Forelimb muscle (tissue), 1 donor: ENCODE measurements at places on chromosomes 13 and 19.

GRCh38 chr19:54333586-54334298, 5.2 kb downstream of the LILRA4 start:
- no peak for DNase-seq

- no peak for DNase-seq
Measured at GRCh38 chr13:101529422-101529821, 76.9 kb downstream of the ITGBL1 start.

GRCh38 chr19:13146763-13147563, 3.2 kb downstream of the STX10 start:
- no peak for DNase-seq

DNA sequence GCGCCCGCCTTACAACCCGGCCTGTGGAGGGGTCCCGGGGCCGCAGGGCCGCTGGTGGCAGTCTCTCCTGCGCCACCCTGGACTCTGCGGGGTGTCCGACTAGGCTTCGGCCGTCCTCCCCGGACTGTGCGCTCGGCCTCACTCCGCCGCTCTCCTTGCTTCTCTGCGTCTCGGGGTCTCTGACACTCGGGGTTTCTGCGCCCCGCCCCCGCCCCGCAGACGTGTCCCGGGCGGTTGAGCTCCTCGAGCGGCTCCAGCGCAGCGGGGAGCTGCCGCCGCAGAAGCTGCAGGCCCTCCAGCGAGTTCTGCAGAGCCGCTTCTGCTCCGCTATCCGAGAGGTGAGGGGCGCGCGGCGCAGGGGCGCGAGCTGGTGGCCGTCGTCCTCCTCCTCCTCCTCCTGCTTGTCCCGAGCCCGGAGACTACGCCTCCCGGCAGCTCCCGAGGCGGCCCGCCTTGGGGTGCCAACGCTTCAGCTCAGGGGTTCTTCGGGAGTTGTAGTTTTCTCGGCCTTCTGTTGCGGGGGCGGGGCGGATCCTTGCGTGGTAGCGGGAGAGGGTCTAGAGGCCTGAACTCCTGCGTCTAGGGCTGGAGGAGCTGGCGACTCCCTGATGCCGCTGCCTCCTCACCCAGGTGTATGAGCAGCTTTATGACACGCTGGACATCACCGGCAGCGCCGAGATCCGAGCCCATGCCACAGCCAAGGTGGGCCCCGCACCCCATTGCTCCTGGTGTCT, 627 bp downstream of the LIN7B start:
- DNase-seq, result no peak

DNA sequence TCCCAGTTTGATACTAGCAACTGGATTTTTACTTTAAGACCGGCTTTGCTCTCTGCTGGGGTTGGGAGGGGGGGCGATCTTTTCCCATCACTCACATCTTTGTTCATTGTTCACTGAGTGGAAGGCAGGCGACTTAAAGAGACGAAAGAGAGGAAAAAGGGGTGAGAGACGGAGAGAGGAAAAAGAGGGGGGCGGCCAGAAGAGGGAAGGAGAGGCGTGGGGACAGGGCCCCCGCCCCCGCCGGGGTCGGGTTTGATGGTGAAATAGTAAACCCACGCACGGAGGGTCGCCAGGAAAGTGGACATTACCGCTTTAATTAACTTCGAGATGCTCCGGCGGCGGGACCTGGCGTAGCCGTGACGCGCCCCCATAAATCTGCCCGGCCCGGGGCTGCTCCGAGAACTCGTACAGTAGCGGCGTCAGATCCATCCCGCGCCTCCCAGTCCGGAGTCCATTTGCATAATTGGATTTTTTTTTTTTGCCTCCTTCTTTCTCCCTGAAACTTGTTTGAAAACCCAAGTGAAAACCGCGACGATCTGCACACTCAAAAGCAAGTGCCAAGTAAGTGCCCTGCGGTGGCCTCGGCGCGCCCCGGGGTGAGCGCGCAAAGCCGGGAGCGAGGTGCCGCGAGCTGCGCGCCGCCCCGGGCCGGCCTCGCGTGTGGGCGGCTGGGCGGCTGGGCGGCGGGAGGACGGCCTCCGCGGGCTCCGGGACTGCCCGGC, 143.9 kb upstream of the ZNF536 start:
- DNase-seq, result no peak

DNA sequence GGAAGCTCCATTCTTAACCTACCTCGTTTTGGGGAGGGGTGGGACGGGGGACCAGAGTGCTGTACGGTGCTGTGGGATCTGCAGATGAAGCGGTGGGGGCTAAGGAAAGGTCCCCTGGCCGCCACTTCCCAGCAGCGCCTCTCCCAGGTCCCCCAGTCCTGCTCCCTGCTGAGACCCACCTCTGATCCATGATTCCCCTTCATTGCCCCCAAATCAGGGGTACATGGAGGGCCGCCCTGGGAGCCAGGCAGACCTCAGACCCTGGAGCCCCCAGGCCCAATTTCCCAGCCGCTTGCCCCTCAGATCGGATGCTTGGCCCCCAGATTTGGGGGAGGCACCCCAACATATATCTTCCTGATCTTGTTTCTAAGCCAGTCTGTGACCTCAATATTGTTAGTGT, 3.8 kb upstream of the FAM98C start:
- DNase-seq, result no peak

- no peak for DNase-seq
Measured at GRCh38 chr13:41701676-41702075, 244.3 kb downstream of the RGCC start.

DNA sequence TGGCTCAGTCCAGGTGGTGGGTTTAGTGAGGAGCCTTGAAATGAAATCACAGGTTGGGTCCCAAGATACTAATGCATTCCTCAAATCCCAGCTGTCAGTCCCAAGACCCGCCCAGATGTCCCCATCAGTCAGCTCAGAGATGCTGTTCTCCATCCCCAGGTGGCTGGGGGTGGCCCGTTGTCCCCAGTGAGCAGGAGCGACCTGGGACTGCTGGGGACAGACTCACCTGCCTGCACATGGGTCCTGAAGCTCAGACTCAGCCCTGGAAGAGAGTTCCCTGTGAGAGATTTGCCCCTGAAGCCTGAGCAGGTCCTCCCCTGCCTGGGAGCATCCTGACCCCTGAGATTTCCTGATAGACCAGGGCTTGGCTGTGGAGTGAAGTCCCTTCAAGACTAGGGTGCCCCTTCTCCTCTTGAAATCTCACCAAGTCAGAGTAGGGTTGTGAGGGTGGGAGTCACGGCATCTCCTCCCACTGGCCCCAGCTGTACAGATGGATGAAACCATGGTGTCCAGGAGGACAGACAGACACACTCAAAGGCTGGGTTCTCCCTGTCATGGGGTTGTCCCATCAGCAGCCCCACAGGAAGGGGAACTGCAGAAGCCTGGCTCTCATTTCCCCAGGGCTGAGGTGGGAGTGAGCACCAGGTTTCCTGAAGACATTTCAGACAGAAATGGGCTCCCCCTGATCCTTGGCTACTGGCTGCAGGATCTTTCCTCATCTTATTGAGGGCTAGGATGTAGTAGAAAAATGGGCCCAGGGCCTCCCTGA, 14.4 kb downstream of the LILRA5 start:
- DNase-seq, result no peak

- no peak for DNase-seq
Measured at GRCh38 chr19:5059213-5059574, 90.3 kb downstream of the KDM4B start.

- DNase-seq, result no peak
Measured at GRCh38 chr13:41658057-41658661, 200.8 kb downstream of the RGCC start.

- DNase-seq, result no peak
Measured at GRCh38 chr13:44680746-44681355, 104.7 kb upstream of the TSC22D1 start.

DNA sequence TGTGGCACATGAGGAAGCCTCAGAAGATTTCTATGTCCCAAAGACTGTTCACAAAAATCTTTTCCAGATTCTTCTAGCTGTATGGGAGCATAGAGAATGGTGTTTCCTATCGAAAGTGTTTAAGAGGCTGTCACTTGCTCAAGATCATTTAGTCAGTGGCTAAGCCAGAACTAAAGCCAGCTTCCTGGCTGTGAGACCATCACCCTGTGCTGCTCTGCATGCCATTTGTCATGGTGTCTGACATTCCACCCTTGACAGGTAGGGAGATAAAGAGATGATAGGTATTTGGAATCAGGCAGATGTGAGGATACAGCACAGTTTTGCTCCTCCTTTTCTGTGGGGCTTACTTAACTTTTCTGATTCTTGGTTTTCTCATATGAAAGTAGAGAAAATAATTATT, 177.3 kb downstream of the DNAJC15 start:
- DNase-seq, result no peak

DNA sequence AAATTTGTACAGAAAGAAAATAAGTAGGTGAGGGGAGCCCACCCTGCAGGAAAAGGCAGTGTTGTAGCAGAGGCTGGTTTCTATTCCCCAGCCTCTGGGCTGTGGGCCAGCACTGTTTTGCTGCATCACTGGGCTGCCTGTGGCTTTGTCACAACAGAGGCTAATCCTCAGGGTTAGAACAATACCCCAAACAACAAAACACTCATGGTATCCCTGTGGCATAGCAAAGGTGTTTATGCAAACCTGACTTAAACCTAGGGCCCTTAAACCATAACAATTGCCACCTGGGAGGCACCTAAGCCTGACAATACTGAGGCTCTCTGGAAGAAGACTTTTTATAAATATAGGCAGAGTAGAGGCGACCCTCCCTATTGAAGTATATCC, 314.7 kb downstream of the OLFM4 start:
- DNase-seq, result no peak

DNA sequence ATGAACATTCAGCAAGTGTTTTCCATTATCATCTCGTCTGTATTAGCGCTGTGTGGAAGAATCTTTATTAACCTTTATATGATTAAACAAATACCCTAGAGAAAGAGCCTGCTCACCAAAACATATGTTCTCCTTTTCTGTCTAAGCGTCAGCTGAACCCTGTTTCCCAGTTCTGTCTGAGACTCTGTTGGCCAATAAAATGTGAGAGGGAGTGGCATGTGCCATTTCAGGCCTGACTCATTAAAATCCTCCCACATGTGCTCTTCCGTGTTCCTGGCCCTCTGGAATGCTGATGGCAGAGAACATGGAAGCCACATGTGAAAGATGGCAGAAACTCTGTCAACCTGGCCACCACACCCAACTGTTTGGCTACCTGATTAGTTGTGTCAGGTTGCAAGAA, 181.9 kb upstream of the EDNRB start:
- DNase-seq, result no peak

GRCh38 chr13:88648598-88649373, 977.6 kb downstream of the SLITRK5 start:
- DNase-seq, result no peak

- DNase-seq, result no peak
Measured at GRCh38 chr19:44748426-44749254, at the start of gene BCL3. TSS of gene BCL3 (plus strand) at chr19:44748708. CDS start at chr19:44748791, 83 bp downstream.

DNA sequence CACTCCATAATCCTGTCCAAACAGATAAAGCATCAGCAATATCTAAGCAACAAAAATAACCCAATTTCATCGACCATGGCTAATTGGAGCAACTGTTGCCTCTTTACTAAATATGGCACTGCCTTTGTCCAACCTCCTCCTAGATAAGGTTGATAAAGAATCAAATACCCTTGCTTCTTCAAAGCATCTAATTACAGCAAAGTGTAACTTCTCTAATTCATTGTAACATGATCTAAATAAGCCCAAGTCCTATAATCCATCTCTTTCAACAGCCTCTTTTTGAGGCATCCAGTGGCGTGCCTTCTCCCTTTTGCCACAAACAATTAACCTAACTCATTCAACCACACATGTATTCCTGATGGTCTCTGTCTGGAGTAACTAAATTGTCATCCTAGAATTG, 81.7 kb upstream of the KLHL1 start:
- no peak for DNase-seq

DNA sequence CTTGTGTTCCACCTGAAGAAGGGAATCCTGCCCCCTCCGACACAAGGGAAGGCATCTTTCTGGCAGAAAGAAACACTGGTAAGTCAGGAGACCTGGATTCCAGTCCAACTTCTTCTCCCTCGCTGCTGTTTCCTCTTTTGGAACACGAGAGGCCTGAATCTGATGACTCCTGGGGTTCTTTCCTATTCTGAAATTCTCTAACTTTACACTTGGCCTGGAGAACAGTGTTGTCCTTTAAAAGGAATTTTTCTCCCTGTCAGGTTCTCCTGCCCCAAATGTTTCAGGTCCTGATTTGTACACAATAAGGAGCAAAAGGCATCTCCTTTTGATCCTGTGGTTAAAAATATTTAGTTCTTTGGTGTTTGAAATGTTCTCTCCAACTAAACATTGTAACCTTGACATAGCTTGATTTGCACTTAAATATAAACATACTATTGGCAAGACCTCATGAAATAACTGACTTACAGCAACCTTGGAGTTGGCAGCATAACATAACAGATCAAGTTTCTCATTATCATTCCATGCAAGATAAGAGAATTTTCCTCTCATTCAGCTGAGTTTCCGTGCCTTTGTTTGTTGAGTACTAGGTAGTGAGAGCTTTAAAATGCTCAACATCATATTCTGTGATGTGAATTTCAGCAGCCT, 244.8 kb downstream of the COG6 start:
- DNase-seq, result no peak

- DNase-seq, result no peak
Measured at GRCh38 chr19:13138171-13138915, 11.8 kb downstream of the STX10 start.

DNA sequence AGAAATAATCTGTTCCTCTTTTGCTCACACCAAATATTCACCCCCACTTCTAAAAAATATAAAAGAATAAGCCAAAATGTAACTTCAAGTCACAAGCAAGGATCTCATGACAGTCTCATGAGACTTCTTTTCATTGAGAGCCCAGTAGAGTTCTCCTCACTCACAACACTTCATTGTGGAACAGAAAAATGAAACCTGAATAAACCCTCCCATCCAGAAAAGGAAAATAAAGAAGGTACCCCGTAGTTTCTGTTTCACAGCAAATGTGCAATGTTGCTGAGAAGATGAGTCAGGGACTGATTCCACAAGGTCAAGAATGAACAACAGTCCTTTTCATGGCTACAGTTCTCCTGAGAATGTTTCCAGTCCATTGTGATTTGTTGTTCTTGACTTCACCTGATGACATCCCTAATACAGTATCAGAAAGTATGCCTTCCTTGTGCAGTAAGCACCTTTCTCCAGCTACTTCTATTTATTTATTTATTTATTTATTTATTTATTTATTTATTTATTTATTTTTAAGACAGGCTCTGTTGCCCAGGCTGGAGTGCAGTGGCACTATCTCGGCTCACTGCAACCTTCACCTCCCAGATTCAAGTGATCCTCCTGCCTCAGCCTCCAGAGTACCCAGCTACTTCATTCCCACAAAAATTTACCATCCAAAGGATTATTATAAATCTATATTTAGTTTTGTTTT, 6.4 kb upstream of the ZNF841 start:
- DNase-seq, result no peak

DNA sequence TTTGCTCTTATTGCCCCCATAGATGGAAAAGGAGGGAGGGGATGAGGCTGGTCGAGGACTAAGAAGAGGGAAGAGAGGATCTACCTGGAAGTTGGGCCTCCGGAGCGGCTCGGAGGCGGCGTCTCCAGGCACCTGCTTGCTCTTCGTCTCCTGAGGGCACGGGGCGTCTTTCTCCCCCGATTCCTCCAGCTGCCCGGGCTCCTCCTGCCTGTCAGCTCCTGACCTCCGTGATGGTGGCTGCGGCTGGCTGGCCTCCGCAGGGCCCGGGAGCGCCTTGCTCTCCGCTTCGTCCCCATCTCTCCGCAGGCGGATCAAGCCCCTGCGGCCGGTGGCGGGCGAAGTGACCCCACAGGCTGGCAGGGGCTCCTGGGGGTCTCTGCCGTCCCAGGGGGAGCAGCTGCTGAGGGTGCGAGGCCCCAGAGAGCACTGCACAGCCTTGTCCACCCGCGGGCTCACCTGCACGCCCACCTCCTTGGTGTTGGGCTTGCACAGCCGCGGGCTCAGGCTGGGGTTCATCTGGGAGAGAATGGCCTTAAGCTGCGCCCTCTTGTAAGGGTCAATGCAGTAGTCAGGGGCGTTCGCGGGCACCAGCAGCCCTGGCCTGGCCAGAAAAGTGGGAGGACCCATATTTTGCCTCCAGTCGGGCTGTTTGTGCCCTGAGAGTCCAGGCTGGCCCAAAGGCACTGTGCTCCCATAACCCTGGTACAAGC, 3.8 kb downstream of the ZAR1L start:
- DNase-seq, result no peak
